Fibroblast of skin of right quadriceps (primary cell): ENCODE measurements at places on chromosomes 2 and 18.

DNA sequence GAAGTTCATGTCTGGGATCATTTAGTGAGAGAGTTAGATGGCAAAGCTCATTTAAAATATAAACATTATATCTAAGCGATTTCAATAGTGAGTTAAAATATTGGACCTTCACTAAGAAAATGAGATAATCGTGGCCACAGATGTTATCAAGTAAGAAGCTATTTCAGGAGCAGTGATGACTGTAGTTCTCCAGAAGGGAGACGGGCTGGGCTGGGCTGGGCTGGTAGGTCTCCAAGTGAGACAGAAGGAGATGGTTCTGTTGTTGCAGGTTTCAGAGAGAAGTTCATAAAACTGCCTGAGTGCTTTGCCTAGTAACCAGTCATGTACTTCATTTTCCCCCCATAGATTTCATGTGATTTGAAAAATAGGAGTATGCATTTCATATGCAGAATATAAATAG is 130.1 kb upstream of the DAPL1 start:
- no peak for DNase-seq

DNA sequence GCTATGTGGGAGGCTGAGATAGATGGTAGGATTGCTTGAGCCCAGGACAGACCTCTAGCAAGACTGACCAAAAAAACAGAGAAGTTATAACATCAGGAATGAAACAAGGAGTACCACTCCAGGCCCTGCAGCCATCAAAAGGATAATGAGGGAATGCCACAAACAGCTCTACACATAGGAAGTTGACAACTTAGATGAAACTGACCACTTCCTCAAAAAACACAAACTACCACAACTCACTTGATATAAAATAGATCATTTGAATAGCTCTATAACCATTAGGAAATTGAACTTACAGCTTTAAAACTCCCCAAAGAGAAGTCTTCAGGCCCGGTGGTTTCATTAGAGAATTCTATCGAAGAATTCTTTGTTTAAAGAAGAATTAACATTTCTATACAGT is 12.9 kb upstream of the ESPNL start:
- no peak for DNase-seq

DNA sequence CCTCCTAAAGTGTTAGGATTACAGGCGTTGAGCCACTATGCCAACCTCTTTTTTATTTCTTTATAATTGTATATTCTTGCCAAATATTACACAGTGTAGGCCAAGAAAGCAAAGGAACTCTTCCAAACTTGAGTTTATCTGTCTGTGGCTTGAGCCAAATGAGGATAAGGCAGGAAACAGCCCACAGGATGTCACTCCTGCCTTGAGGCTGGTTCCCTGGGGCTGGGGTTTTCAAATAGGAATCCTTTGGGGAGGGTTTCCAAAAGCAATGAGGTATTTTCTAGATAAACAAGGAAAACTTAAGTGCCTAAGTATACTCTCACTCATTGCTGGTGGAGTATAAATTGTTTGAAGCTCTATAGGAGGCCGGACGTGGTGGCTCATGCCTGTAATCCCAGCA is 56.4 kb downstream of the ADCY3 start:
- peak; percentile 29 for DNase-seq

- no peak for DNase-seq
Measured at GRCh38 chr2:239470151-239470900, 69.5 kb upstream of the HDAC4 start.

DNA sequence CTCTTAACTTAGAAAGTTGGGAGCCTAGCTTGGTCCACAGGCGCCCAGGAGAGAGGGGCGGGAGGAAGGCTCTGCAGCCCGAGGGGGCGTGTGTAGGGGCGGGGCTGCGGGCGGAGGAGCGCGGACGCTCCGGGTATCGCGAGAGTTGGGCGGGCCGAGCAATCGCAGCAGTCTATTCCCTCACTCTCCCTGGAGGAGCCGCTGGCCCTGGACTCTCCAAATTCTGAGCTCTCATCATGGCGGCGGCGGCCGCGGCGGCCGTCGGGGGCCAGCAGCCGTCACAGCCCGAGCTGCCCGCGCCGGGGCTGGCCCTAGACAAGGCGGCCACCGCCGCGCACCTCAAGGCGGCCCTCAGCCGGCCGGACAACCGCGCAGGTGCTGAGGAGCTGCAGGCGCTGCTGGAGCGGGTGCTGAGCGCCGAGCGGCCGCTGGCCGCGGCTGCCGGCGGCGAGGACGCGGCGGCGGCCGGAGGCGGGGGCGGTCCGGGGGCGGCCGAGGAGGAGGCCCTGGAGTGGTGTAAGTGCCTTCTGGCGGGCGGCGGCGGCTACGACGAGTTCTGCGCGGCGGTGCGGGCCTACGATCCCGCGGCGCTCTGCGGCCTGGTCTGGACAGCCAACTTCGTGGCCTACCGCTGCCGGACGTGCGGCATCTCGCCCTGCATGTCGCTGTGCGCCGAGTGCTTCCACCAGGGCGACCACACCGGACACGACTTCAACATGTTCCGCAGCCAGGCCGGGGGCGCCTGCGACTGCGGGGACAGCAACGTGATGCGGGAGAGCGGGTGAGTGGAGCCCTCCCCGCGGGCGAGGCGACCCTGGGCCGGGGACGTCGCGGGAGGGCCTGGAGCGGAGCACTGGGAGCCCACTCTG is at the start of gene UBR3:
UBR3 (plus strand) TSS at position 183 of the 869 bp plus-strand sequence; CDS start at position 237, 54 bp downstream.
- peak; percentile 92 for DNase-seq

- no peak for DNase-seq
Measured at GRCh38 chr18:3410273-3410672, 39.7 kb upstream of the TGIF1 start.

GRCh38 chr2:207815254-207815653 is 45.5 kb upstream of the FZD5 start:
- DNase-seq = no peak

DNA sequence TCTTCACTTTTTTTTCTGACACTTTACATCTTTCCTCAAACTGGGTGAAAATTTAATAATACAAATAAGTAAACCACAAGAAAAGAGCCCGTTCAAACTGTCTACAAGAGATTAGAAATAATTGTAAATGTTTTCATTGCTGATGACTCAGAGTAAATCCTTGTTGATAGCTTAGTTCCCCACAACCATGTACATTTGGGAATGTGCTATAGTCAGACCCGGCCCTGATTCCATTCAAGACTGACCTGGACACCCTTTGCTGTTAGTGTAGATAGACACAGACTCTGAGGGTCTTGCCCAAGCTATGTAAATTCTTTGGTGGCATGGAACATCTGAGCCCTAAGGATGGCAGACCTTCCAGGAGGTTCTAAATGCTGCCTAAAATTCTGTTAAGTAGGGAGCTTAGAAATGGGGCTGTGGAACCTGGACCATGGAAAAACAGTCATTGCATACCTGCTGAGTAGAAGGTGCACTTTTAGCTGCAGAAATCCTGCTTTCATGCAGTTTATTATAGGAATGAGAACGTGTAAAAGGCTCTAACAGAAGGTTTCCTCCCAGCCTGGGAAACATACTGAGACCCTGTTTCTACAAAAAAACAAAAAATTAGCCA is 3.7 kb downstream of the MALT1 start:
- DNase-seq = peak; percentile 42

DNA sequence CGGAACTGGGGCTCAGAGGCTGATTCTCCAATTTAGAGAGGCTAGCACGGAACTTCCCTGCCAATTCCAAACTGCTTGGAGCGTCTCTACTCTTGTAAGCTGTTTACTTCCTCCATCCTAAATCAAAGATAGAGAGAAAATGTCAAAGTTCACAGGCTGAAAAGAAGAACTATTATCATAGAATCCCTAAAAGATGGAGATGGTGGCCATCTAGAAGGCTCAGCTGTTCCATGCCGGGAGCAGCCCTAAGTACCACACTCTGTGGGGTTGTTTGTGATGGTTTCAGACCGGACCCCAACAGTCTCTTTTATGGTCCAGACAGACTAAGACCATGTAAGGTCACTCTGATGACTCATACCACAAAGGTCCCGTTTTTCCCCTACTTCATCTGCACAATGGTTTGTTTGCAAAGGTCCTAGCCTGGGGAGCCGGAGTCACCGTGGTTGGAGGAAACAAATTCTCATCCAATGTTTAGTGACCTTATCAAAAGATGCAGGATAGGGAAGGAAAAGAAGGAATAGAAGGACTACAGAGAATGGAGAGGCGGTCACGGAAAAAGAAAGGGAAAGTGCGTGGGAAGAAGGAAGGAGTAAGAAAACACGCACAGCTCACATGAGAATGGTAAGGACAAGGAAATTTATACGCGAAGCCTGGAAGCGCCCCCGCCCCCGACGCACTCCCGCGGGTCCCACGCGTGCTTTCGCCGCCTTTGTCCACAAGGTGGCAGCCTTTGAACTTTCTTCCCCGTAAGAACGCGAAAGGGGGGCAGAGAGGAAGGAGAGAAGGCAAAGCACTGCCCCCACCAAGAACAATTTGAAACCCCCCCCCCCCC is 453 bp upstream of the ANTXR1 start:
- no peak for DNase-seq

DNA sequence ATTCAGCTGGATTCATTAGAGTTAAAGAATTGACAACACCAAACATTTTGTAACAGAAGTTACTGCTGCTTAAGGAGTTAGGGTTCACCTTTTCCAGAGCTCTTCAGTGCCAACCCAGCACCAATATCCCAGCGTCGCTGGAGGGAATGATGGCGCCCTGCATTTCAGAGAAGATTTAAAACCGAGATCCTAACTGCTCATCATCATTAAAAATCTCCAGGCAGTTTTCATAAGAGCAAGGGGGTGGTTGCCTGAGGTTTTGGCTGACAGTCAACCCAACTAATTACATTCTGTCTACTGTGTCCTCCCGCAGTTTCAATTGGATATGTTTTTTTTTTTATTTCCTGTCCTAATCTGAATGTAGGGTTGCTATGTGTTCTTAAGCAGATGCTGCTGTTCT is 509.6 kb upstream of the TCF4 start:
- DNase-seq = no peak

GRCh38 chr2:207471261-207471660 is 58.5 kb upstream of the CREB1 start:
- no peak for DNase-seq

- DNase-seq = no peak
Measured at GRCh38 chr2:181395851-181396250, 61.3 kb upstream of the ITGA4 start.

GRCh38 chr2:9709539-9710285 is 78.9 kb upstream of the YWHAQ start:
- DNase-seq = no peak

DNA sequence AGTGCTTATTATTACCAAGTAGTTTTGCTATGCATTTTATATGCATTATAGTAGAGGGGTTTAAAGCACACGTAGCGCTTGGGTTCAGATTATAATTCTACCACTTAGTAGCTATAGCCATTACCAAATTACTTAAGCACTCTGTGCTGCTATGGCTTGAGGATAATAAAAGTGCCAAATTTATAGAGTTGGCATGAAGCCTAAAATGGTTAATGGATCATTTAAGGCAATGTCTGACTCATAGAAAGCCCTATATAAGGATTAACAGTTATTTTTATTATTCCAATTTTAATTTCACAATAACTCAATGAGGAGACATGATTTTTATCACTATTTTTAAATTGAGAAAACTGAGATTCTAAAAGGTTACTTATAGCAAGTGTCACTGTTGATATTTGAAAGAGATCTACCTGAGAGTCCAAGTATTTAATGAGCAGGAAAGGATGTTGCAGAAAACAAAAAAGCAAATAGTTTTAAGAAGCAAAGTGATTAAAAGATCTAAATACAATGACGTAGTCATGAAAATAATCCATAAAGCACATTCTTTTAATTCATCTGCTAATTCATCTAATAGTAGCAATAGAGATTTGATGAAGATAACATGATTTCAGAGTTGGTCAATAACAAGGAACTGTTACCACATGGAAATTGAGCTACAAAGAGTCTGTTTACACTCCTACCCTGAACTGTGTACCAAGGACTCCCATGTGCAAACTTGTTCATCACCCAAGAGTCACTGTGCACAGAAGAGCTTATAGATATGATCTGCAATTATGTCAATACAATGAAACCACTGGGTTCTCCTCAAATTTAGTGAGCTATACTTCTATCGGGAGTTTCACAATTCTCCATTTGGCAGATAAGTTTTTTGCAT is 78.8 kb upstream of the DTNA start:
- DNase-seq = peak; percentile 9

DNA sequence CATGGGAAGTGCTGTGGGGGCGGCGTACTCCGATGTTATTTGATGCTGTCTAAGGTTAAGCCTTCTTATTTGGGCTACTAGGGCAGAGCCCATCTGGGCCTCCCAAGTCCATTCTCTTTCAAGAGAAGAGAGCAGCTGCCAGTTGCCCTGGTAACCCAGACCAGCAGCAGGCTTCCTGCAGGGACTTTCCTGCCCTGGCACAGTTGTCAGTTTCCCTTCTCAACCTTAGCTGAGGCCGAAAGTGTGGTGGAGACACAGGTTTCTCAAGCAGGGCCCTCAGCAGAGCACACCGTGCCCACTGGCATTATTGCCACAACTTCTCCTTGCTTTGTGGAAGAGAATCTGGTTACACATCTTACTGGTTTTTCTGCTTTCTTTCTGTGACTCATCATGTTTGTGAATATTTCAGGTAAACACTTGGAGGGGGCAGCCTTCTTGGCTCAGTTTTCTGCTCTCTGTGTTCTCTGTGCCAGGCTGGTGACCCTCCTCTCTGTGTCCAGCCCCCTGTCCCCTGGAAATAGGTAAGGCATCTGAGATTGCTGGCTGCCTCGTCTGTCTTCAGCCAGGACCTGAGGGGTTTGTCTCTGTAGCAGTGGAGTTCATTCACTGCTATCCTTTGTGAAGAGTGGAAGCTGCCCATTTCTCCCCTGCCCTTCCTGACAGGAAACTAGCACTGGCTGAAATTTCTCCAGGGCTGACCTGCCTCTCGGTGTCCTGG is 111.0 kb downstream of the B3GNT2 start:
- DNase-seq = no peak

DNA sequence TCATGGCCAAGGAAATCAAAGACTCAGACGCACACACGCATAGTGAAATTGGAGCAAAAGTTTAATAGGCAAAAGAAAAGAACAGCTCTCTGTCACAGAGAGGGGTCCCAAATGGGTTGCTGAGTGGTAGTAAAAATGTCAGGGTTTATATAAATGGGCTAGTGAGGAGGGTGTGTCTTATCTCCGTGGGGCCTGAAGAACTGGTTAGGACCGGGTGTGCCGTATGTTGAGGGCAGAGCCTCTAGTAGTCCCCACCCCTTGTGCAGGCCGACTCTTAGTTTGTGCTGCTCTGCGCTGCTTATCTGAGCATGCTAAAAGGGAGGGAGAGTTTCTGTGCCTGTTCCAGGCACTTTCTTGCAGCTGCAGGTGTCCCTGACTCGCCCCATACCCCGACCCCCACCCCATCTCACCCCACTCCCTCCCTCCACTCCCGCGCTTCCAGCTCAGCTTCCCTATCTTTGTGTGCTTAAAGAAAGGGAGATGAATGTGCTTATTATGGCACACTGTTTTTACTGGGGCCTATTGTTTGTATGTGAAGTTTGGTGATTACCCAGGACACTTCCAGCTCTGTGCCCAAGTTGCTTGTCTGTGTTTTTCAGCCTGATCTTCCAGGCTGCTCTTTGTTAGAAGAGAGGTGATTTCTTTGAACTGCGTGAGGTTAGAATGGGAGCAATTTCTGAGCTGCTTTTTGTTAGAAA is 167.4 kb downstream of the SPAG16 start:
- DNase-seq = no peak
